Activated CD4-positive, alpha-beta T cell treated with anti-CD3 and anti-CD28 coated beads for 48 hours (primary cell): ENCODE measurements at places on chromosomes 1 and 21.

DNA sequence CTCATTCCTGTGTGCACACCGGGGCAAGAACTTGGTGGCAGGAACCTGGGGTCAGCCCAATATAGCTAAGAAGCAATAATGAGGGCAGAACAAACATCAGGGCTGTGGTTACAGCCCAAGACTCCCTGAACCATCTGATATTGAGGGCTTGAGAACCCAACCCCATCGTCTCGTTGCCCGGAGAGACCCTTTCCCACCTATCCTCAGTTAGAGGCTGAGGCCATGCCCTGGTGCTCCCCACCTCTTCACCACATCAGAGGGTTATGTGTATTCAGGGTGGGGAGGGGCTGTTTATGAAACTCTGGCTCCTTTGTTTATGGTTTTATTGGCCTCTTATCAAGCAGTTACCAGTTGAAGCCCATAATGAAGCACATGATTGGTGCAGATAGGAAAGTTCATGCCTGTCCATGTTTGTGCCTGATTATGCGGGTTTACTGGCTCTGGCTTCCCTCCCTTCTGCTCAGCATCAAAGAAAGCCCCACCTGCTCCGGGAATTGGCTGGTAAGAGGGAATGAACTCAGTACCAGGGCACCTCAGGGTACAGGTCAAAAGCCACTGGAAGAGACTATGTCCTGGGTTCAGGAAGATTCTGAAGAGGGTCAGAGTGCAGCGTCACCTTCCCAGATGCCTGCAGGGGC is 14.5 kb downstream of the NUAK2 start:
- DNase-seq = no peak

GRCh38 chr1:43204394-43204793 is 32.3 kb downstream of the CFAP57 start:
- DNase-seq = no peak

GRCh38 chr1:53938136-53938830 is 7.2 kb downstream of the IFT25 start:
- DNase-seq = no peak

- no peak for DNase-seq
These were observed 5.7 kb downstream of the QSOX1 start for GRCh38 chr1:180160357-180160756.

- no peak for DNase-seq
These were observed 30.6 kb upstream of the TADA1 start for GRCh38 chr1:166906647-166907046.
